ENCODE measurements at places on chromosomes 7 and 10.

GRCh38 chr7:108093851-108094331 is 36.3 kb downstream of the LAMB4 start:
- DNase-seq: no peak

DNA sequence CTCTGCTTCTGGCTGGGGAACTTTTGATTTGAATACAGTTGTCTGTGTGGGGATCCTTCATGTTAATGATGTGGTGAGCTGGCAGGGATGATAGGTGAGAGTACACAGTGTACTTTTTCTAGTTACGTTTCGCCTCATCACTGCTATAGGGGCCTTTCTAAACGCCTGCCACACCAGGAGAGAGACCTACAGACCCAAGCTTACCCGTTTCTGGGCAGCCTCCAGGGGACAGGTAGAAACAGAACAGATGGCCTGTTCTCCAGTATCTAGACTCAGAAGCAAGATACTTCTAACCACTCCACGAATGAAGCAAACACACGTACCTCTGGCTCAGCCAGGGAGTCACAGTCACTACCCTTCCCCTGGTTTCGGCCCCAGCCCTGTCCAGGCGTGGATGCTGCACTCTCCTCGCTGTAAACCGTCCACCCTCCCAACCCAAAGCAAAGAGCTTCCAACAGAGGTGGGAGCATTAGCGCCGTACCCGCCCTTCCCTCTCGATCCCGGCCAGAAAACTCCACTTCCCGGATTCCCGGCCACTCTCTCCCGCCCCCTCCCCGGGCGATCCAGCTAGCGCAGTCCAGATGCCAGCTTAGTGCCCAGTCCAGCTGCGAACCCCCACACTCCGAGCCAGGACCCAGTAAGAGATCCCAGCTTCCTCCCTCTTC is 1.2 kb downstream of the CCDC6 start:
- no peak for DNase-seq

DNA sequence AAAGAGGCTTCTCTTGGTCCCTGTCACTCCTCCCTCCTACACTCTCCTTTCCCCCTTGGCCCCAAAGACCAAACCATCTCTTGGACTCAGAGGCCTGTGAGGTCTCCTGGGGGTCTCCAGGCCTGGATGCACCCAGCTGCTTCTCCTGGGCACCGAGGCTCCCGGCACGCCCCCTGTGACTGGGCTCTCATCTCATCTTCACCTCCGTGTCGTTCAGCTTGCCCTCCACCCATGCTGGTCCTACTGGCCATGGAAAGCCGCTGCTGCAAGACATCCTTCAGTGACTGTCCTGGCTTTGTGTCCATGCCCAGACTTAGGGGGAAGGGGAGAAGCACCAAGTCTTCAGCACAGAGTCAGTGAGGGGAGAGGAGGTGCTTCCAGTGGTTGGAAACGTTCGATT is 141.4 kb upstream of the RET start:
- no peak for DNase-seq

- no peak for DNase-seq
Observed at GRCh38 chr7:124764847-124765400, 668 bp downstream of the GPR37 start.

DNA sequence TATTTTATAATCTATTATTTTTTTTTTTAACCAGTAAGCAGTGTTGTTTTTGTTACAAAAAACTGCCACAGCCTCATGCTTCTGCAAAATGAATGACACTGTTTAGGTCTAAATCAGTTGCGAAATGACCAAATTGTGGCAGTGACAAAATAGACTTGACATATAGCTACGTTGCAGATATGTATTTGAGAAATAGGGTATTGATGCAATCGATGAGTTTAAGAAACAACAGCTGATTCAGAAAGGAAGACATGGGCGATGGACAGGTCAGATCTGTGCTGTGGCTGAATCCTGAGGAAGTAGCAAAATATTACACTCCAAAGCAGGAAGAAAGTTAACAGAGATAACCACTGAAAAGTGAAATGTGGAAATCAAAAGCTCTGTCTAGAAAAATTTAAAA is 89.0 kb upstream of the STEAP4 start:
- DNase-seq: no peak

Data from AG09319 (cell line).